Hematopoietic multipotent progenitor cell (in vitro differentiated cells): ENCODE measurements at places on chromosomes 1 and 21.

GRCh38 chr1:220045356-220046051 is 801 bp downstream of the EPRS1 start:
- DNase-seq: no peak

DNA sequence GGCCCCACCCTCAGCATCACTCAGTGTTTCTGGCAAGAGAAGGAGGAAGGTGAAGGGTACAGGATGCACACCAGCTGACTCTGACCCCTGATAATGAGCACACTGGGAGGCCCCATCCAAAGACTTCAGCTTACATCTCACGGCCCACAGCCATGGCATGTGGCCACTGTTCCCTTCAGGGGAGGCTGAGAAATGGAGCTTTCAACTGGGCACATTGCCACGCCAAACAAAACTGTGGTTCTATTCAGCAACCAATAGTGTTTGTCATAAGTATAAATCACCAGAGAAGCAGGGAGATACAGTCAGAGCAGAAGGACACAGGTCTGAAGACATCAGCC is 12.7 kb upstream of the TRAF3IP3 start:
- DNase-seq: no peak

DNA sequence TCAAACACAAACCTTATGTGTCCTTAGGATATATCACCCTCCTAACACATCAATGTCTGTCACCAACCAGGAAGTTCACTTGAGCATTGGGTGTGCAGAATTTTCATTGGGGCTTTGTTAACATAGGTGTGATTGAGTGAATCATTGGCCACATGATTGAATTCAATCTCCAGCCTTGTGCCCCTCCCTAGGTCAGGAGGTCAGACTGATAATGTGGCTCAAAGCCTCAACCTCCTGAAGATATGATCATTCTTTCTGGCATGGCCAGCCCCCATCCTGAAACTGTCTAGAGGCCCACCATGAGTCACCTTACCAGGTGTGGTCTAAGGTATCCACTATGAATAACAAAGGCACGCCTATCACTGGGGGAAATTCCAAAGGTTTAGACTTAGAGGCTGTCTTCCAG is 90.1 kb downstream of the PKN2 start:
- DNase-seq: no peak

DNA sequence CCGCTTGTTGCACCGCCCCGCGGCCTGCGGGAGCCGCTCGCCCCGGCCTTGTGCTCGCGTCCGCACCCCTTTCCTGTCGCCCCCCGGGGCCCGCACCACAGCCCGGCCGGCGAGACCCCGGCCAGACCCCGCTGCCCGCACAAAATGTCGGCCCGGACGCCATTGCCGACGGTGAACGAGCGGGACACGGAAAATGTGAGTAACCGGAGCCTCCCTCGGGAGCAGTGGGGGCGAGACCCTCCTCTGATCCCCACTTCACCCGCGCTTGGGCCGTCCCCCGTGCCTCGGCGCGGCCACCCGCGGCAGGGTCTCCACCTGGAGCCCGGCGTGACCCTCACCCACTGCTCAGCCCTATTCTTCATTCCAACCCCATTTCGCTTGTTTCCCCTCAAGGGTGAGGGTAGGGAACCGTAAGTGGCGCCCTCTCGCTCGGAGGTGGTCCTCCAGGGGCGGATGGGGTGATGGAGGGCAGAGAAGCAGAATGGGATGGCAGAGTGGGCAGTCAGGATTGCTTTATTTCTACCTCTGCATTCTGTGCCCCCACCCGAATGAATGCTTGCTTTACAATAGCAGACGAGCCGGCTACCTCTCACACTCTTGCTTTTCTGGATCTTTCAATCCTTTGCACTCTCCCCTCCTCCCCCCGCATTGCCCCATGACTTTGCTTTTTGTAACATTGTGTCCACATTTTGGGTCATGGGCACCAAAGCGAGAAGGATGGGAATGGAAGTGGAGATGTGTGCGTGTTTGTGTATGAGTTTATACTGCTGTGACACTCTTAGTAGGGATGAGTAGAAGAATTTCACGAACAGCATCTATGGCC is 954 bp downstream of the MARK1 start:
- no peak for DNase-seq

DNA sequence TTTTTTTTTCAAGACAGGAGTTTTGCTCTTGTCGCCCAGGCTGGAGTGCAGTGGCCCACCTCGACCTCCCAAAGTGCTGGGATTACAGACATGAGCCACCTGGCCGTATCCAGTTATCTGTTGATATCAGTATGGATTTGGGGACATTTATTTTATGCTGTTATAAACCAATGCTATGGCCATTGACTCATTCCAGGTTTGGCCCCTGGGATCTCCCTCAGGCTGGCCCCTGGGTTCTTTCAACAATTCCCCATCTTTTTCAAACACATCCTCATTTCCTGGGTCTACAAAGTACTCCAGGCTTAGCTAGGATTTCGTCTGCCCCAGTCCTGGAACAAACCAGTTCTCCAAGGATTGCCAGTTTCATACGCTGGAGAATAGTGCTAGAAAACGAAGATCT is 44.1 kb downstream of the WDR4 start:
- no peak for DNase-seq

- DNase-seq: no peak
Measured at GRCh38 chr1:56397811-56398231, 181.5 kb downstream of the PLPP3 start.

GRCh38 chr1:29416267-29417146 is 180.2 kb downstream of the PTPRU start:
- DNase-seq: no peak

DNA sequence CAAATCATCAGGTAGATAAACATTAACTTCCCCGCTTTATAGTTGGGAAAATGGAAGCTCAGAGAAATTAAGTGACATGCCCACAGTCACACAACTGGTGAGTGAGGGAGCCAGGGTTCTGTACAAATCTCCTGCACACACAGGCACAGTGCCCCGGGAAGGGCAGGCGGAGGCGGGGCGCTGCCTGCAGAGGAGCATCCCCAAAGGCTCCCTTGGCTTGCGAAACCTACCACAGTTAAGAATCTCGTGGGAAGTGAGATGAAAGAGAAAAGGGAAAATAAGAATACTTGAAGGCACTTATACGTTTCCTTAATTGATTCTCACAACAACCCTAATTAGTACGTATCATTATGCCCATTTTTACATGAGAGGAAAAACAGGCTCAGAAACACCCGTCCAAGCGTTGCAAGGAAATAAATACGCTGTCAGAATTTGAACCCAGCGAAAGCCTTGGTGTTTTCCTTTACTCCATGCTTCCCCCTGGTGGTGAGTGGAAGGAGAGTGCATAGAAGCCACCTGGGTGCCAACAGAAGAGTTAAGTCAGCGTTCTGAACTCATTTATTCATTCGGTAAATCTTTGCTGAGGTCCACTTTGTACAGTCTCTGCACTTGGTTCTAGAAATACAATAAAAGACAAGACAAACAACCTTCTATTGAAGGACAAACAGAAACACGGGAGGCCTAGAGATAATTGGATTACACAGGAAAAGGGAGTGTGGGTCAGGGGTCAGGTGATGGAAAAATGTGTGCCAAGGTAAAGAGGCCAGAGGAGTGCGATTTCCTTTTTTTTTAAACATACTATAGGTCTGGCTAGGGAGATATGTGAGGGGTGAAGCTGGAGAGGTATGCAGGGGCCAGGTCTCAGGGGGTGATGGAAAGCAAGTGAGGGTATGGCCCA is 28.4 kb downstream of the ACP6 start:
- DNase-seq: peak; percentile 32

GRCh38 chr1:65467536-65467935 is 47.1 kb downstream of the LEPR start:
- DNase-seq: no peak

- DNase-seq: no peak
Measured at GRCh38 chr1:53577761-53578100, 118.5 kb downstream of the DMRTB1 start.

GRCh38 chr1:213008564-213008963 is 7.1 kb downstream of the ANGEL2 start:
- DNase-seq: no peak

DNA sequence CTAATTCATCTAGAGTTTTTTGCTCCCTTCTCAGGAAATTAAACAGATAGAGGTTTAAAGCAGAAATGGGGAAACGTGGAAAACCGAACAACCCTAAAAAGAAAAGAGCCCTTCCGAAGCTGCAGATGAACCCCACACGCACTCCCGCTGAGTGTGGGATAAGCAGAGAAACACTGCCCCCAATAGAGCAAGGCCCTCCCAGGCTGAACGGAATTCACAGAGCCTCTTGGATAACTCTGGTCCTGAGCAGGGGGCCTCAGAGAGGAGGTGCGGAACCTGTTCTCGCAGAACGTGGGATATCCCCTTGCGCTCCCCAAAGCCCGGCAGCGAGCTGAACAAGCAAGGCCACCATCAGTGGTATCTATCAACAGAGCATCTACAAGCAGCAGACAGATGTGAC is 44.9 kb downstream of the SSBP3 start:
- DNase-seq: no peak

DNA sequence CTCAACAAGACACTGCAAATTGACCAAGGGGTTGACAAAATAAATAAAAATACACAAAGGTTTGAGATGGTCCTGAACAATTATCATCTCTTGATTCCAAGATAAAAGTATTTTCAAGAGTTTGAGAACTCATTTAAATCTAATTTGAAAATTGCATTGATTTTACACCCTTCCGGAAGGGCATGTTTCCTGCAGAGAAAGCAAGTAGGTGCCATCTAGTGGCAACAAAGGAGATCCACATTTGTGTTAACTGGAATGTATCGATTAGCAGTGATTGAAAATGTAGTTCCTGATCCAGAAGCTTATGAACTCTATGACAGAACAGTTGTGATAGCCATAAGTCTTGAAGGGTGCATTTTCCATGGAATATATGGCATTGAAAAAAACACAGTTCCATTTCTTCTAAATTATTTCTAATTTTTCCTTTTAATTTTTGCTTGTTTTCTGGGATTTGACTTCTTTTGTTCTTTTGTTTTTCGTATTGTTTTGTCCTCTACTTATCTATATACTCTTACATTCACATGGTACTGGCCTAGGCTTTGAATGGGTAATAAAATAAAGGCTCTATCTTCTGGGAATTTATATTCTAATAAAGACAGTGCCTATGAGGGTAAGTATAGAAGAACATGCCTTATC is 143.7 kb downstream of the DNM3 start:
- peak; percentile 37 for DNase-seq

DNA sequence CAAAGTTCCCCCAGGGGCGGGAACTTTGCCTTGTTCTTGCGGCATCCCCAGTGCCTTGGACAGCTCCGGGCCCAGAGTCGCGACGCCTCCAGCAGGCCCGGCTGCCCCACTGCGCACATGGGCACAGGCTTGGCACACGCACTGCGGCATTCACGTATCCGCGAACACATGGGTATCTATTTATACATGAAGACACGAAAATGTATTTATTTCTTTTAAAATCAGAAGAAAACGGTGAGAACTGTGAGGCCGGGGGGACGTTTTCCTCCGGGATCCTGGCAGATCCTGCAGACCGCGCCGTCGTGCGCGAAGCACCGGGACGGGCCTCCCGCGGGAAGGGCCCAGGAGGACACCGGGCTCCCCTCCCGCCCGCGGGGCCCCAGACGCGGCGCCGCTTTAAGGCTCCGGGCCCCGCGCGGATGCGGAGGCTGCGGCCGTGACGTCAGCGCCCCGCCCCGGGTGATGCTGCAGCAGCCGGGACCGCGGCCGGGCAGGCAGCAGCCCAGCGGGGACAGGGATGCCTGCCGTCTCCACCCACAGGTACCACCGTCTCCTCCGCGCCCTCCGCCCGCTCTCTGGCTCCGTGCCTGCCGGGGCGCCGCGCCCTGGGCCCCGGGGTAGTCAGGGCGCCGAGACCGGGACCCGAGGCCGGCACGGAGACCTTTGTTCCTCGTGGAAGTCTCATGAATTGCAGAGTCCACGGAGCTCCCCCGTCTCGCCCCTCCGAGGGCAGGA is at the start of gene SLC45A1:
Gene SLC45A1, plus strand, starts transcription at position 468 of the 735 bp plus-strand sequence. CDS start 6,216 bp downstream, outside the sequence.
- peak; percentile 57 for DNase-seq

- no peak for DNase-seq
Measured at GRCh38 chr1:153608089-153608682, 4.8 kb downstream of the S100A16 start.

- DNase-seq: no peak
Measured at GRCh38 chr21:45373991-45374816, 30.8 kb upstream of the COL18A1 start.

DNA sequence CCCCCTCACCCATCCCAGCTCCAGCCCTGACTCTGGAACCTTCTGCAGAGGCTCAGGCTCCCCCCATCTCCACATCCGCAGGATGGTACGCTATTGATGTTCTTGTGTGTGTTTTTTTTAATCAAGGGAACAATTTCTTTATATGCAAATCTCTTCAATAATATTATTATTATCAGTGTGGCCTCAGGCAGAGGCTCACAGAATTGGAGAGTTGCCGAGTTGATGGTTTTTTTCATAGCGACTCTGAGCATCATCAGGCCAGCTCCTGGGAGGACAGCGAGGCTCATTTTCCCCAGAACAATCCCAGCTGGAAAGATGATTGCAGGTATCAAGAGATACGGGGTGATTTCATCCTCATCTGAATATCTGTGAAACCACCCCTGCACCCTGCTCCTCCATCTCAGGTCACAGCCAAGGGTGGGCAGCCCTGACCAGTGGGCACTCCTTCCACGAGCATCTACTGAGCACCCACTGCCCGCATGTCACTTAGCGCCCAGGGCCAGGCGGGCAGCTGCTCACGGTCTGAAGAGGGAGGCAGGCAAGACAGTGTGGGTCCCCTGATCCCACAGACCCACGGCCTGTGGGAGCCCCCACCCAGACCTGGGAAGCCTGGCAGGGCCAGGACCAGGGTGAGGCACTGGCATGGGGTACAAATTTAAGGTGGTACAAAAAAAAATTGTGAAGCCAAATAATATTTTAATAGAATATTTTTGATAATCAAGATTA is 245.6 kb upstream of the VAMP3 start:
- no peak for DNase-seq

GRCh38 chr1:155061381-155062150 is 2.0 kb upstream of the EFNA4 start:
- peak; percentile 93 for DNase-seq

- DNase-seq: no peak
Measured at GRCh38 chr1:154972213-154972516, 1.6 kb upstream of the SHC1 start.

GRCh38 chr21:41597811-41598231 is 89.9 kb upstream of the TMPRSS2 start:
- DNase-seq: no peak

DNA sequence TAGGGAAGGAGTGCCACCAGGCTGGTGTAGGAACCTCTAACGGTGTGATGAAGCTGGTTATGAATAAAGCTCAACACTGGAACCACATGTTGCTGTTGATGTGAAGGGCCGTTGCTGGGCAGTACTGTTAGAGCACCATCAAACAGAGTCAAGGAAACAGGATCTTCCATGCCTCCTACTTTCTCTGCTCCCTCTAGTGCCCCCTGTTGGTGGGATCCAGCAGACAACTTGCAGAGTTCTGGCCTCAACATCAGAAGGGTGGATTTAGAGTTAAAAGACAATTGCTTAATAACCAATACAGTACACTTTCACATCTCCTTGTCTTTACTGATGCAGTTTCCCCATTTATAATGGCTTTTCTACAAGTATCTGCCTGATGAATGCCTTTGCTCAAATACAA is 336.4 kb downstream of the NTNG1 start:
- no peak for DNase-seq

DNA sequence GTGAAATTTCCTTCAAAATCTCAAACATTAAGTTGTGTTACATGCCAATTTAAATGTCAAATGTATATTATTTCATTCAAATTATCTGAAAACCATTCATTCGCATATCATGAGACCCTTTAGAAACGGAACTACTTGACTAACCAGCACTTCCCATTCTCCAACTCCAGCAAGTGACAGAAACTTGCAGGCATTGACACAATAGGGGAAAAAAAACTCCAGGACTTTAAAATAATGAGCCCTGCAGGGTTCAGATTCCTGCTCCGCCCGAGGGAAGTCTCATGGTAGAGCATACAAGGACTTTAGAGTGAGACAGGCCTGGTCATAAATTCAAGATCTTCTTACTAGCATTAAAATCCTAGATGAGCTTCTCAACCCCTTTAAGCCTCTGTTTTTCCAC is 138.9 kb downstream of the NR5A2 start:
- no peak for DNase-seq
